ENCODE measurements at places on chromosomes 2 and 18. TPM values are rescaled to one million over a fixed set of nuclear protein-coding genes. Genes with fewer than 3 reads are reported as not detected.

DNA sequence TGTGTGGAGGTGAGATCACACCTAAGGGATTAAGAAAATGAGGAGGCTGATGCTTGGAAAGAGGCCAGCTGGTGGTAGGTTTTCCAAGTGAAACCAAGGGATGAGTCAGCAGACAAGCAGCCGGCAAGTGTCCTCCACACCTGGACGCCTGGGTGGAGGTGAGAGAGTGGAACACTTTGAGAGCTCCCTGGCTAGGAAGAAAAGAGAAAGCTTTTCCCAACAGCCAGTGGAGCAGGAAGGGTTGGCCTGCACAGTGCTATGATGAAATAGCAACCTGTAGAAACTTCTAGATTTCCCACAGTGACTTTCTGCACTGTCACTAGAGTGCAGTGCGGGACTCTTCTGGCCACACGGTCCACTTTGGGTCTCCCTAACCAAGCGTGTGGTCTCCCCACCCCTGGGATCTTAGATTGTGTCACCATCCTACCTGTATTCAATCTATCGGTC lies 19.6 kb upstream of the IL37 start:
- DNase-seq, result no peak

DNA sequence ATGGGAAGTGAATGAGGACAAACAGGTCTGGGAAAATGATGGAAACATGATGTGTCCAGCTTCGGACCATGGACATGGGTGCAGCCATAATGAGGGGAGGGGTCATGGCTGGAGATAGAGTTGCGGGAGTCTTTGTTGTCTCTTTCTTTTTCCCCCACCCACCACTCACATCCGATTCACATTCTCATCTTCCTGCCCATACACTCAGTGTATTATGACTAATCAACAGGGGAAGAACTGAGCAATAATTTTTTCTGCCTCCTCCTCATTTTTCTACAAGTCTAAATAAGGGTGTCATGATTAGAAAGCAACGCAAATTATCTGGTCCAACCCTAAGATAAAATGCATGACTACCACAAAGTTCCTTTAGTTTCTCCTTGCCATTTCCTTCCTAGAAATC lies 5.7 kb upstream of the SERPINB2 start:
- peak; percentile 70 for DNase-seq

DNA sequence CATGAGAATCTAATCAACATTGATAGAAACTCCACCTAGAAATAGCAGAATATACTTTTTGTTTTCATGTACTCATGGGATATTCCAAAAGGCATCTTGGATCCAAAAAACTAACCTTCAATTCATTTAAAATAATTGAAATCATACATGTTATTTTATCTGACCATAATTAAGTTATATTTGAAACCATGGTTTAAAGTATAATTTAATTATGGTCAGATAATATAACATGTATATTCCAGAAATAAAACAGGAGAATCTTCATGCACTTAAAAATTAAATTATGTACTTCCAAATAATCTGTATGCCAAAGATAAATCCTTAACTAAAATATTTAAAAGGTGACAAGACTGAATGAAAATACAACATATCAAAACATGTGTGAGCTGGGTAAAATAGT lies 651.3 kb upstream of the LINC00305 start:
- no peak for DNase-seq

Gene SERPINB13
- not detected for total RNA-seq

DNA sequence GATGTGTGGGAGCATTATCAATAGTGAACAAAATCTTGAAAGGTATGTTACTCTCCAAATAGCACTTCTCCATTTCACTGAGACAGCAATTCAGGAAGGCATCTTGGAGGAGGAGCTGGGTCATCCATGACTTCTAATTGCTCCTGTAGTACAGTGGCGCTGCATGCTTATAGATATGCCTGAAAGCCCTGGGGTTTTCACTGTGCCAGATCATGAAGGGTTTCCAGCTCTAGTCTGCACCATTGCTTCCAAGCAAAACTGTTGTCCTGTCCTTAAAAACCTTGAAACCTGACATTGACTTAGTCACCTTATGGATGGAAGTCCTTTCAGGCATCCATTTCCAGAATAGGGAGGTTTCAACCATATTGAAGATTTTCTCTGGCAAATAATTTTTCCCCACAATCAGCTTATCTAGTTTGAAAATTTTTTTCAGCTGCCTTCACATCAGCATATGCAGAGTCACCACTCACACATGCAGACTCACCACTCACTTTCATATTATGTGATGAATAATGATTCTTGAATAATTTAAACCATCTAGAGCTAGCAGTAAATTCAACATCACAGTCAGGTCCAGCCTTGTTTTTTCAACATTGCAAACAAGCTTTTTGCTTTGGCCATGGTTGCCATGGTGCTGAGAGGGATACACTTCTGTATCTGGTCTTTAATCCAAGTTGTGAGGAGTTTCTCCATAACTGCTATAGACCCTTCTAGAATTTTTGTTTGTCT lies 297.1 kb downstream of the CLIP4 start:
- no peak for DNase-seq

- no peak for DNase-seq
These were observed 7.5 kb downstream of the DPYSL5 start for GRCh38 chr2:26855466-26855865.

GRCh38 chr2:173854840-173855239 lies 110.3 kb downstream of the SP3 start:
- DNase-seq, result peak; percentile 7

DNA sequence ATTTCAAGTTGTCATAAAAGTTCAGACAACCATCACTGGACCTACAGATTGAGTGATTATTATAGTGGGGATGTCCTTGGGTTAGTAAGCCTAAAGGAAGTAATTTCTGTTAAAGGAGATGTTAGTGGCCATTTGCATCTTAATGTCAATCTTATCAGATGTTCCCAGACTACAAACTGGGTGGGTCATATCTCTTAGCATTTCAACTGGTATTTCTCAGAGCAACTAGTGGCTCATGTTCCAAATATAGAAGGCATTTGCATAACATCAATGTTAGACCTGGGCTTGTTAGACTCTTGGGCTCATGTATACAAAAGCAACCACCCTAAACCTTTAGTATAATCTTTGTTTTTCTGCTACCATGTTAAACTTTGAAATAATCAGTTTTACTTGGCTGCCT lies 17.9 kb downstream of the PLEKHA3 start:
- DNase-seq, result no peak

GRCh38 chr2:159882130-159882745 lies 84.2 kb upstream of the CD302 start:
- DNase-seq, result no peak

Gene OR6B2
- not detected for total RNA-seq

Gene GRHL1
- 0.85 TPM for total RNA-seq

DNA sequence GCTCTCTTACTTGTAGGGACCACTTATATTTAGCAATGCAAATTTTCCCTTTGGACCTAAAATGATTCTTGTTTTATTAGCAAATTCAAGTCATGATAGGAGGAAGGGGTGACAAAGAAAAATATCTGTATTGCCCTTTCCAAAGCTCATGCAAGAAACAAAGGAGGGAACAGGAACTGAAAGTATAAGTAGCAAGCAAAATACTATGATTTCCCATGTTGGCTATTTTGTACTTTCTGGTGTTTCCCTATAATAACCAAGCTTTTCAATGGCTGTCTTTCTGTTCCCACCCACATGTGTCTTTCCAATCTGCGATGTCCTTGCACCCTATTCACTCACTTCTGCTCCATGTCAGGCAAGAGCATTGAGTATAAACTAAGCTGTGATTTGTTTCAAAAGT lies 279.7 kb downstream of the RNF144A start:
- DNase-seq, result no peak

DNA sequence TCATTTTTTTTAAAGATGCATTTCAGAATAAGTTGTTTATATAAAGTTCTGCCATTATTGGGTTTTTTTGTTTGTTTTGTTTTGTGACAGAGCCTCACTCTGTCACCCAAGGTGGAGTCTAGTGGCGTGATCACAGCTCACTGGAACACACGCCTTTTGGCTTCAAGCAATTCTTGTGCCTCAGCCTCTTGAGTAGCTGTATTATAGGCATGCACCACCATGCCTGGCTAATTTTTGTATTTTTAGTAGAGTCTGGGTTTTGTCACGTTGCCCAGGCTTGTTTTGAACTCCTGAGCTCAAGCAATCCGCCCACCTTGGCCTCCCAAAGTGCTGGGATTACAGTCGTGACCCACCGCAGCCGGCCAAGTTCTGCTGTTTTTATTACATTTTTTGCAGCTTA lies 72.3 kb downstream of the R3HDM1 start:
- no peak for DNase-seq

DNA sequence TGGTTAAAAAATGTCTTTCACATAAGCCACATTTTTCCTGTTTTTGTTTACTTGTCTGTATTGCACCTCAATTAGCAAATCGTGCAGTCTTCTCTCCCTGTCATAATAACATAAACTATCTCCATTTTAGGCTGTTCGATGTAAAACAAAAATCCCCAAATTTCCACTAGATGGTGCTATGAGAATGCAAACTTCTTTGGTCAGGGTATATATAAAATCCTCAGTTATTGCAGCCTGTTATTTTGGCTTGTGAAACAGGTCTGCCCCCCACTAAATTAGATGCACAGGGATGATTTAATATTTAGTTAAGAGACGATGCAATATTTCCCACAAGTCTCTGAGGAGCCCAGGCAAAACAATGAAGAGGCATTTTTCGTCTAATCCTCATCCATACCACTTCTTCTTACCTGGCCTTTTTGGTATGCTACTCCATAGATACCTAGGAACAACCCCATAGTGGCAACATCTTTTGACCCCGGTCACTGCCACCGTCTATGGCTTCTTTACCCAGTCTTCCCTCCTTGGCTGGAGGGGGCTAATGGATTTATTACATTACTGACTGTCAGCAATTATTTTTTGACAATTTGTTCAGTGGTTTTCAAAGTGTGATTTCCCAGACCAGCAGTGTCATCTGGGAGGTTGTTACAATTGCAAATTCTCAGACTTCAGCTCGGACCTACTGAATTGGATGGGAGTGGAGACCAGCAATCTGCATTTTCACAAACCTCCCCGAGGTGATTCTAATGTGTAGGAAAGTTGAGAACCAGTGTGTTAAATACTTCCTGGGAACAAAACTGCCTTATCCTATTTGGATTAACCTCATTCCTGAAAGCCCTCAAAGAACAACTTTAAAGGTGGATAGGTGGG lies 117.4 kb upstream of the CWC22 start:
- DNase-seq, result peak; percentile 54

GRCh38 chr2:95015261-95015912 lies 10.1 kb upstream of the MAL start:
- no peak for DNase-seq
